ENCODE measurements at places on chromosomes 11 and 22.

DNA sequence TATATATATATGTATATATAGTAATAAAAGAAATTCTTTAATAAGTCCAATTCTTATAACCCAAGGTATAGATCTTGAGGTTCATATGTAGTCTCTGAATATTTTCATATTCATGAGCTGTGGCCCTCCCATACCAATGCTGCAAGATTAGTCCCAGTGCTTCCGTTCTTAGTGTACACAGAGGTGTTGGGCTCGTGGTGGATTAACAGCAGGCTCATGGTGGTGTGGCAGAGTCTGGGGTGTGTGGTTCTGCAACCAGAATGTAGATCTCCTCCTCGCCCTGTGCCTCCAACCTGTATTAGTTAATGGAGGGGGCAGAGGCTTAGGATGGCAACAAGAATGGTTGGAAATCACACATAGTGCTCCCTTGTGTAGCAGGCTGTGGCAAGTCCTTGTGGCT lies 16.8 kb downstream of the PRDM10 start:
- no peak for DNase-seq

DNA sequence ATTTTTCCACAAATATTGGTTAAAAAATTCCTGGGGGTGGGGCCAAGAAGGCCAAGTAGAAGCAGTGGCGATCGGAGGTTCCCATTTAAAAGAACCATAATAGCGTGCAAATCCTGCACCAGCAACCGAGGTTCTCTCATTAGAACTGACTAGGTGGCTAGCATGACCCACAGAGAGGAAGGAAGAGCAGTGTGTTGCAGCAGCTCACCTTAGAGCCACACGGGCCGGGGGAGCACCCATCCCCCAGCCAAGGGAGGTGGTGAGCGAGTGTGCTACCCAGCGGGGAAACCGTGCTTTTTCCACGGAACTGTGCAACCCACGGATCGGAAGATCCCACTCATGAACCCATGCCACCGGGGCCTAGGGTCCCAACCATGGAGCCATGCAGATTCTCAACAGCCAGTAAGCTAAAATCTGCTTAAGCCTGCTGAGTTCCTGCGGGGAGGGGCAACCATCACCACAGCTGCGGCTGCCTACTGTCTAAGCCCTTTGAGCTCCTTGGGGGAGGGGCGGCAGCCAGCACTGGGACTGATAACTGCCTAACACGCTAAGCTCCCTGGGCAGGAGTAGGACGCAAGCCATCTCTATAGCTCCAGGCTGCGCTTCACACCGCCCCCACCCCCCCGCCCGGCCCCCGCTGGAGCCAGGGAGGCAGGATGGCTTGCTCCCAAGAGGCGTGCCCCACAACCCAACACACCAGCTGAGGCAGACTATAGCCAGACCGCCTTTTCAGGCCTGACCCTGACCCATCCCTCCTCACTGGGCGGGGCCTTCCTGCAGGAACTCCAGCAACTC lies 21.0 kb upstream of the HTATIP2 start:
- DNase-seq = no peak

DNA sequence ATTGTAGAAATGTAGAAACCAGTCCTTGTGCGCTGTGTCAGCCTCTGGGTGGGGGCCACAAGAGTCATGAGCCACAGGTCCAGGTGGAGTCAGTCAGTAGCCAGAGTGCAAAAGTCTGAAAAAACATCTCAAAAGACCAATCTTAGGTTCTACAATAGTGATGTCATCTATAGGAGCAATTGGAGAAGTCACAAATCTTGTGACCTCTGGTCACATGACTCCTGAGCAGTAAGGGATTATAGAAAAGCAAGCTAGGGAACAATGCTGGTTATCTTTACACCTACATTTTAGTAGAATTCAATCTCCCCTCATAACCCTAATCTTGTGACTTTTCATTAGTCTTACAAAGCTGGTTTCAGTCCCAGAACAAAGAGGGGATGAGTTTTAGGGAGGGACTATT lies 82.7 kb downstream of the CCDC83 start:
- DNase-seq = no peak

GRCh38 chr11:75981546-75981945 lies 166.5 kb downstream of the UVRAG start:
- DNase-seq = no peak

GRCh38 chr11:119625206-119625978 lies 103.6 kb downstream of the NECTIN1 start:
- DNase-seq = no peak

GRCh38 chr11:127818625-127819024 lies 768.7 kb downstream of the ETS1 start:
- no peak for DNase-seq

DNA sequence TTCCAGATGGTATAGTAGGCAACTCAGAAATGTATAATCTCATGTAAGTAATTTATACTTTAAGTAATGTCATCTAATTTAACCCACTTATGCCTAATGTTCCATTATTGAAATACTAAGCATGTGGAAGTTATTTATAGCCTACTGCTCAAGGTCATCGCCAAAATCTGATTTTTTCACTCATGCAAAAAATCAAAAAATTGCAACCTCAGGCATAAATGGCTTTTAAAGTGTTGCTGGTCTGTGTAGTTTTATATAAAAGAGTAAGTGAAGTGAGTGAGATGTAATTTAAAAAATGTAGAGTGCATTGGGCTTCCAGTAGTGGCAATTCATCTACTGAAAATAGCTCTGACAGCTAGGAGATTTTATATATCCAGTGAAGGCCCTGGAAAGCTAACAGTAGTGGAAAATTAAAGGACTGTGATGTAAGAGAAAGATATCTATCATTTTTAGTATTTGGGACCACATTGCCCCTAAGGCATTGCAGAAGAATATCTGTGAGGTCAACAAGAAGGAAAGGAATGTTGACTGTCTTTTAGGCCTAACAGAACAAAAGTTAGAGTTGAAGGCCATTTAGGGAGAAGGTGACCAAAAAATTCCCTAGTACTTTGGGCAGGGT lies 624.5 kb upstream of the CHORDC1 start:
- no peak for DNase-seq

DNA sequence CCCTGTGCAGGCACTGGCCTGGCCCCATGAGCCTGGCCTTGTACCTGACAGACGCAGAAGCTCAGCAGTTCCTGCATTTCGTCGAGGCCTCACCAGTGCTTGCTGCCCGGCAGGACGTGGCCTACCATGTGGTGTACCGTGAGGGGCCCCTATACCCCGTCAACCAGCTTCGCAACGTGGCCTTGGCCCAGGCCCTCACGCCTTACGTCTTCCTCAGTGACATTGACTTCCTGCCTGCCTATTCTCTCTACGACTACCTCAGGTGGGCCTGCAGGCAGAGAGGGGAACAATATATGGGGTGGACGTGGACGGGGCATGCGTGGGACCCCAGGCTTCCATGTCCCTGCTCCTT lies 4.9 kb downstream of the LARGE2 start:
- DNase-seq = no peak

GRCh38 chr11:88655196-88655595 lies 317.7 kb upstream of the CTSC start:
- no peak for DNase-seq

- no peak for DNase-seq
Observed at GRCh38 chr11:86671531-86672006, 847 bp downstream of the ME3 start.

DNA sequence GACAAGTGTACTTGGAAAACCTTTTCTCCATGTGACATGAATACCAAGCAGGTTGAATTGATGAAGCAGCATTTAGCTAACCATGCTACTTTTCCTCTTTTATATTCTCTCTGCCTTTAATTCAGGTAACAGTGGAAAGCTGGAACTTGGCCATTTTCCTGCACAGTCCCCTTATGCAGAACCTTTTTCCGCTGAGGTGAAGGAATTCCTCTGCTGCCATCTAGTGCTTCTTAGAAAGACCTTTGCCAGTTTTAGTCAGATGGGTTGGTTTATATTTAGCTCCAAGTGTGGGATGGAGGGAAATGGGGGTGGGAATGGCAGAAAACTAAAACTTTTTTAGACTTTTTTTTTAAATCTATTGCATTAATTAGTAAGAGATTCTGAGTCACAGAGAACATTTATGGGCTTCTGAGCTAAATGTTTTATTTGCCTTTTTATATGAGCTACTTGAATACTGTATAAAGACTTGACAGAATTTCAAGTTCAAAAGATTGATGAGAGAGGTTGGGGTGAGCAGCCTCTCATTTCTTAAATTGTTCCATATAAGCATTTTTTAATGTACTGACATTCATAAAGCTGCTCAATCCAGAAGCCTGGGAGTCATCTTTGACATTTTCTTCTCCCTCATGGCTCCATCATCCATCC lies 153.9 kb upstream of the ZC3H12C start:
- peak; percentile 9 for DNase-seq

DNA sequence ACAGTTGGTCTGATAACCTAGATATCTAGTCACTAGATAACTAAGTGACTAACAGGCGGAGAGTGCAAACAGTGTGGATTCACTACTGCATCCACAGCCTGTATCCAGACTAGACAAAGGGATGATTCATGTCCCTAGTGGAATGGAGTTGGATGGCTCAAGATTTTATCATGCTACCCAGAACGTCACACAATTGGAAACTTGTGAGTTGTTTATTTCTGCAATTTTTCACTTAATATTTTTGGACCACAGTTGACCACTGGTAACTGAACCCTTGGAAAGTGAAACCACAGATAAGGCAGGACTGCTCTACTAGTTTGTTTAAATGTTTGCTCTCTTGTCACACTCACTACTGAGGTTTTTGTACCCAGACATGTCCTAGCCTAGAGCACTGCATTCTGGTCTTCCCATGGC lies 76.0 kb downstream of the UBASH3B start:
- no peak for DNase-seq

- DNase-seq = peak; percentile 12
Observed at GRCh38 chr11:44456544-44457300, 108.7 kb upstream of the CD82 start.

GRCh38 chr11:2914455-2915195 lies 14.6 kb downstream of the PHLDA2 start:
- no peak for DNase-seq

DNA sequence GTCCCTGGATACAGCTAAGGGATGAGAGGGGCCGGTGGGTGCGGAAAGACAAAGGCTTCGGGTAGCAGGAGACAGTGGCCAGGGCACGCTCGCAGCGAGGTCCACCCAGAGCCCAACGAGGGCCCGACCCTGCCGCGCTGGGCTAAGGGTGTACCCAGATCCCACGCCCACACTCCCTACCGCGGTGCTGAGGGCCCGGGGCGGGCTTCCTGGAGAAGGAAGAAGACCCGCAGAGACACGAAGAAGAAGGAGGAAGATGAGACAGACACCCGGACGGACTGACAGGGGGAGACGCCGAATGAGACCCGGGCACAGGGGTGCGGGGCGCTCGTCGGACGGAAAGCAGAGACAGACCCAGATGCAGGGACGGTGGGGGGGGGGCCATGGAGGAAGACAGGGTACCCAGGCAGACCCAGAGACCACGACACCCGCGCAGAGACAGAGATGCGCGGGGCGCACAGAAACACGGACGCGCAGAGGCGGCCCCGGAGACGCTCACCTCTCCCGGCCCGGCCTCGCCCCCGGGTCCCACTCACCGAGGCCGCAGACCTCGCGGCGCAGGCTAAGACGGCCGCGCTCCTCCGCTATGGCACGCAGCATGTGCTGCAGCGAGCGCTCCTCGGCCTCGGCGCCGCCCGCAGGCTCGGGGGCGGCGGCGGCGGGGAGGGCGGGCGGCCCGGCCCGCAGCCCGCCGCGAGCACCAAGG lies 437 bp downstream of the KIAA0930 start:
- peak; percentile 61 for DNase-seq

DNA sequence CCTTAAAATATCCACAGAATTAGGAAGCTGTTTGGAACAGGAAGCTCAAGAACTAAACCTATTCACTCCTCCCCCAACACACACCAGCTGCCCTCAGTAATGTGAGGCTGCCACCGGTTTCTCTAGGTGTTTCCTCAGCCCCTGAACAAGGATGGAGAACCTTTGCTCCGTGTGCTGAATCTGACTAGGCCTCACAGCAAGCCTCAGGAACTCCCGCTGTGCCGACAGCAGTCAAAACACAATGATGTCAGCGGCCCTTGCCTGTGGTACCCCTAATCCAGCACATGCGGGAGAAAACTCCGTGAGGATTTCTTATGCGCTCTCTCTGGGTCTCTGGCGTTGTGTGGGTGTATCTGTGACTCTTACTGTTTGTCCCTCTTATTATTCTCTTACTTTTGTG lies 153.3 kb downstream of the EFCAB6 start:
- DNase-seq = no peak

DNA sequence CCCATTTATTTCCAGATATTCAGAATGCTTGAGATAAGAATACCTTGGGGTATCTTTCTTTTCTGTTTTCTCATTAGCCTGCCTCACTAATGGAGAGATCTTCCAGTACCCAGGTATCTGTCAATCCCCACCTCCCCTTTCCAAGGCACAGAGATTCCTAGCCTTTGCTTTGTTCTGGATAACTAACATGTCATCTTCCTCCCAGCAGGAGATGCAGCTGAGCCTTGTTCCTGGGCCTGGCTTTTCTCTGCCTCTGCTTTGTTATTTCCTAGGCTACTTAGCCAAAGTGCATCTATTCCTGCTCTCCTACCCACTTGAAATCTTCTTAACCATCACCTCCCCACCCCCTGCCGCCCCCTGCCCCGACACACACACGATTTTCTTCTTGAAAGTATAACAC lies 297.1 kb downstream of the NELL1 start:
- no peak for DNase-seq

DNA sequence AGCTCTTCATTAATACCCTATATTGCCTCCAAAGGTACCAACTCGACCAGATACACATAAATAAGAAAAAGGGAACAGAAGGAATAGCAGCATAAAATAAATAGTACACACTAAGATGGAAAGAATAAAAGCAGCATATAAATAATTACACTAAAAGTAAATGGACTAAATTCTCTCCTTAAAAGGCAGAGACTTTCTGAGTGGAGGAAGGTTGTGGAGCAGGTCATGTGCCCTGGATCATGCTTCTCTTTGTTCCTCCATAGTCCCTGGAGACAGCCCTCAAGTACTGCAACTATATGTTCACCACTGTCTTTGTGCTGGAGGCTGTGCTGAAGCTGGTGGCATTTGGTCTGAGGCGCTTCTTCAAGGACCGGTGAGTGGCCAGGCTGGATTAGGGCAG lies 101.4 kb downstream of the CACNA1I start:
- no peak for DNase-seq

GRCh38 chr11:21179770-21180169 lies 510.4 kb downstream of the NELL1 start:
- DNase-seq = no peak

DNA sequence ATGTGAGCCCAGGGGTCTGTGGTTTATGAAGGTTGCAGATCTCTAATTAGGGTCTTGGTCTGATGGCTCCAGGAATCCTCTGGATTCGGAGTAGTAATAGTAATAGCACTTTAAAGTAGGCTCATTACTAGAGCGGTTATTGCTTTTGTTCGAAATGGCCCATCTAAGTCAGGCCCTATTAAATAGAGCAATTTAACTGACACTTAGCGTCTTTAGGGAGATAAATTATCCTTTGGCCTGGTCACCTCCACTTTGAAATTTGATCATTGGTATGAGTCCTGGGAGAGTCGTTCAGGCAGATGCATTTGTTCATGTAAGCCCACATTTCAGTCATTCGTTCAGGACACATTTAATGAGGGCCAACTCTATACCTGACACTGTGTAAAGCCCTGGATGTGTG lies 54.8 kb downstream of the LDLRAD3 start:
- no peak for DNase-seq

GRCh38 chr11:24617856-24618255 lies 121.0 kb downstream of the LUZP2 start:
- no peak for DNase-seq

GRCh38 chr11:119957951-119958350 lies 180.0 kb downstream of the TRIM29 start:
- DNase-seq = no peak
